ENCODE measurements at places on chromosomes 12 and 14.

DNA sequence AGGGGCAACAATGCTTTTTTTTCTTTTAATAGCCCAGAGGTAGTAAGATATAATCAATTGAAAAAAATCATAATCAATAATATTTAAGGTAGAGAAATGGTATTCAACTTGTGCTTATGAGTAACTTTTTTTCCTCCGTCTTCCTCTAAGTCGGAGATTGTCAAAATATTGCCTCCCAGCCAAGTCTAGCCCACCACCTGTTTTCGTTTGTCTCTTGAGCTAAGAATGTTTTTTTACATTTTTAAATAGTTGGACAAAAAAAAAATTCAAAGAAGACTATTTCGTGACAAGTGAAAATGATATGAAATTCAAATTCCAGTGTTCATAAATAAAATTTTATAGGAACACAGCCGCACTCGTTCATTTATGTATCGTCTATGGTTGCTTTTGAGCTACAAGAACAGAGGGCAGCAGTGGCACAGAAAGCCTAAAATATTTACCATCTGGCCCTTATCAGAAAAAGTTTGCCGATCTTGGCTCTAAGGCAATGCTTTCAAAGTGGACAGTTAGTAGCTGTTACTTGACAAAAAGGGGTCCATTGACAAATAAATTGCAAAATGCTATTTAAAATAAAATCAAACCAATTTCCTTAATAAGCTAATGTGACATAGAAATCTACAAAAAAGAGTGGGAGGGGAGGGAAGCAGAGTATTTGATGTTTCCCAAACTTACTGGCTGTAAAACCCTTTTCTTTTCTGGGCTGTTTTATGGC, 40.8 kb upstream of the MAX start:
- DNase-seq: no peak

DNA sequence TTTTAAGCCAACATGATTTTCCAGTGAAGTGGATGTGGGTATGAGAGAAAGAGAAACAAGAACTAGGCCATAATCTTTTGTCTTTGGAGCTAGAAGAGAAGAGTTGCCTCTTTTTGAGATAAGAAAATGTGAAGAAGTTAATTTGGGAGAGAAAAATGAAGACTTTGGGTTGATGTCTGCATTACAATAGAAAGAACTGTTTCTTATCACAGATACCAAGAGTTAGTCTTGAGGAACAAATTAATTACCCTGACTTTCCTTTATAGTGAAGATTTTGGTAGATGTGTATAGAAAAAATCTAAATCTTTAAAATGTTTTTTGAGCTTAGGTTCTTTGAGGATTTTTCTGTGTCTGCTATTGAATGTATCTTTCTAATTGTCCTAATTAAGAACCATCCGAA, 4.2 kb downstream of the A2M start:
- DNase-seq: no peak

GRCh38 chr12:46786774-46787173, 39.0 kb downstream of the SLC38A4 start:
- no peak for DNase-seq

GRCh38 chr14:54574528-54574927, 7.6 kb downstream of the SAMD4A start:
- no peak for DNase-seq

- no peak for DNase-seq
Observed at GRCh38 chr12:130336723-130337487, 782 bp upstream of the PIWIL1 start.

- no peak for DNase-seq
Observed at GRCh38 chr14:54629635-54630360, 62.9 kb downstream of the SAMD4A start.

DNA sequence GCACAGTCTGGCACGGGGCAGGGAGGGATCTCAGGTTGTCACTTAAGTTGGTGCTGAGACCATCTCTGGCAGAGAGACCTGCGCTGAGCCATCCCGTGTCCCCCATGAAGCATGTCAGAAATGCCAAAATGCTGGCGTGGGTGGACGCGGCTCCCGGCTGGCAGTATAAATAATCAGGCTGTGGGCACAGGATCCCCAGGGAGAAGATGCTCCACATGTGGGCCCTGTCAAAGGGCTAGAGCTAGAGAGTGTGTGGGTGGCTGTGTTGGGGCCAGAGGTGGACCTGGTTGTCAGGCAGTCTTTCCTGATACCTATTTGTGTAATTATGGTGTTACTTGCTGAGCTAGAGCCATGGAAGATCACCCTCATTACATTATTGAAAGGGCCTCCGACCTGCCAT, 189.5 kb downstream of the TSPAN9 start:
- DNase-seq: no peak

DNA sequence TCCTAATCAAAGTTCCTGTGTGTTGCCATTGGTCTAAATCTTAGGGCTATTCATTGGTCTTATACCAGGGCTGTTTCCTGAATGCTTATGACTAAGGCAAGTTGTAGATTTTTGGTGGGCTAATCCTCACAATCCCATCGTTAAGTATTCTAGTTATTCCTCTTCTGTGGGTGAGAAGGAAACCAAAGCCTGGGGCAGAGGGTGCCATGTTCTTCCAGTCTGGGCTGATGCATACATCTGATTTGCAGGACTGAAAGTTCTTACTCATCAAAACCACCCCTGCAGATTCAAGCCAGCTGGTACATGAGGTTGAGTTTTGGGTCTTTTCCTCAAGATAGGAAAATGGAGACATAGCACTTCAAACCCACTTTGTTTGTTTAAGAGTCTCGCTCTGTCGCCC, 25.7 kb downstream of the PPP1CC start:
- no peak for DNase-seq

- no peak for DNase-seq
Observed at GRCh38 chr12:92035477-92035876, 110.2 kb downstream of the BTG1 start.

- DNase-seq: no peak
Observed at GRCh38 chr12:54035568-54036264, 2.9 kb downstream of the HOXC5 start.

DNA sequence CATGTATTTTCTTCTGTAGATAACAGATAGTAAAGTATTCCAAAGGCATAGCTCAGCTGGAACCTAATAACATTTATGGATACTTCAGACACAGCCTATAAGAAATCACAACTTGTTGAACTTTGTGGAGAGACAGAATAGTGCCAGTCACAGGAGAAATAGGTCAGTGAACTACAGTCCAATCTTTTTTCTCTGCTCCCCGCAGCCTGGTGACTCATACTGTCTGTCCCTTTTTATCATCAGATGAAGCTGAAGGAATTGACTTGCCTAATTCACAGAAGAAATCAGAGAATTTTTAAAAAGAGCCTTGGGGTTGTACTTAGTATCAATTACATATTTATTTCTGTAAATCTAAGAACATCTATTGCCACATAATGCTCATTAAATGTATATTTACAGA, 222.3 kb downstream of the ALG10 start:
- no peak for DNase-seq
